GOT3 (cell line): ENCODE measurements at places on chromosomes 2 and 18.

DNA sequence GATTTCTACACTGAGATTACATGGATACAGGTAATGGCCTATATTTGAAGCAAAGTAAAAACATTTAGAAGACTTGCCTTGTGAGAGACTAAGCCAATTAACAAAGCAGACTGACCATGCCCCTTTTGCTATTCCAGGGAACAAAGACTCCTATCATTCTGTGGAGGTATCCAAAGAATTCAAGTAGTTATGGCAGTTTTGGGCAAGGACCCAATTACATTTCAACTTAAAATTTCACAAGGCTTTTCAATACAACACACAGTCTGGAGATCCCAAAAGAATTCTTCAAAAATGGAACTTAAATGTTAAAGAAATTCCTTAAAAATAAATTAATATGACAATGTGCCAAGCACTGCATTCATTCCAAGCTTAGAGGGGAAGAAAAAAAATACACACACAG, 109.2 kb upstream of the CHRNA1 start:
- no peak for DNase-seq

DNA sequence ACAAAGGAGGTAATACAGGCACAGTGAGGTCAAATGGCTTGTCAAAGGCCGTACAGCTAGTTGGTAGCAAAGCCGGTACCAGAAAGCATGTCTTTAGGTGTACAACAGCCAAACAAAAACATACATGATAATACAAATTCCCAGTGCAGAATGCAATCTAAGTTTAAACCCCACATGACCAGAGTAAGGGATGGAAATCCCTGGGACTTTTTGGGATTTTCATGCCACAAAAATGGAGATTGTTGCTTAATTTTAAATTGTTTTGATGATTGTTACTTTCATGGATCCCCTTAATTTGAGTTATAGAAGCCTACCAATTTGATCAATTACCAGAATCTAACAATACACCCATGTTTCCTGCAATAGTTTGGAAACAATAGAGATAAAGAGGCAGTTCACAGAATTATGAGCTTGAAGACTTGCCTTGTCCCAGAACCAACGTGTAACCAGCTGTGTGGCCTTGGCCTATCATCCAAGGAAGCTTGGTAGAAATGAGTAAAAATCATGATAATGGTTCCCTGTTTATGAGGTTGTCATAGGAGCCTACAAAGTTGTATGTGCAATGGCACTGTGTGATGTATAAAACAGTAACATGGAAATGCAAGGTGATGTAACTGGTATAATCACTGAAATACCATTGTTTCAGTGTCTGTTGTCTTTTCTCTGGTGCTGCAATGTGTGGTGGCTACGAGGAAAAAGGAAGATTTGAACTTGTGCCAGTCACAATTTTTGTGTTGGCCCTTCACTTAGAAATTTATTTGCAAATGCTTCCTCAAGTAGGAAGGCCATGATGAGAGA, 85.3 kb downstream of the ZEB2 start:
- no peak for DNase-seq

- no peak for DNase-seq
Measured at GRCh38 chr2:70344195-70344594, 42.3 kb upstream of the FAM136A start.

DNA sequence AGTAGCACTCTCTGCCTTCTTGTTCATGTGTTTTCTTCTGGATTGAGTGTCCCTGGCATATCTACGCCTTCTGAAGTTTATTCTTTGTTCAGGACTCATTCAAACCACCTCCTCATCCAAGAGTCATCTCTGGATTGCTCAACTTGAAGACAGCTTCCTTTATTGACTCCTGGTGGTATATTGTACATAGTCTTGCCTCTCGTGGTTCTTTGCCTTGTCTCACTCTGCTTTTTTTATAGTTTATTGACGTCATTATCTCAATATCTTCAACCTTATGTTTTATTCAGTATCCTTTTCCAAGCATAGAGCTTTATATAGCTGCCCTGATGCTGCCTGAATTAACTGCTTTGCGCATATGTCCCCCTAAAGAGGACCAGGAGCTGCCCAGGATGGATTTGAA, 161.7 kb downstream of the INSIG2 start:
- DNase-seq = no peak

GRCh38 chr2:10448576-10449485, 704 bp upstream of the ODC1 start:
- DNase-seq = no peak

GRCh38 chr18:53551868-53552426, 672.5 kb downstream of the MBD2 start:
- DNase-seq = no peak
